ENCODE measurements at places on chromosomes 3 and 15.

GRCh38 chr3:141105828-141106628 lies 54.9 kb downstream of the SPSB4 start:
- peak; percentile 70 for DNase-seq

GRCh38 chr3:129226374-129226773 lies 23.0 kb upstream of the COPG1 start:
- DNase-seq = peak; percentile 66

DNA sequence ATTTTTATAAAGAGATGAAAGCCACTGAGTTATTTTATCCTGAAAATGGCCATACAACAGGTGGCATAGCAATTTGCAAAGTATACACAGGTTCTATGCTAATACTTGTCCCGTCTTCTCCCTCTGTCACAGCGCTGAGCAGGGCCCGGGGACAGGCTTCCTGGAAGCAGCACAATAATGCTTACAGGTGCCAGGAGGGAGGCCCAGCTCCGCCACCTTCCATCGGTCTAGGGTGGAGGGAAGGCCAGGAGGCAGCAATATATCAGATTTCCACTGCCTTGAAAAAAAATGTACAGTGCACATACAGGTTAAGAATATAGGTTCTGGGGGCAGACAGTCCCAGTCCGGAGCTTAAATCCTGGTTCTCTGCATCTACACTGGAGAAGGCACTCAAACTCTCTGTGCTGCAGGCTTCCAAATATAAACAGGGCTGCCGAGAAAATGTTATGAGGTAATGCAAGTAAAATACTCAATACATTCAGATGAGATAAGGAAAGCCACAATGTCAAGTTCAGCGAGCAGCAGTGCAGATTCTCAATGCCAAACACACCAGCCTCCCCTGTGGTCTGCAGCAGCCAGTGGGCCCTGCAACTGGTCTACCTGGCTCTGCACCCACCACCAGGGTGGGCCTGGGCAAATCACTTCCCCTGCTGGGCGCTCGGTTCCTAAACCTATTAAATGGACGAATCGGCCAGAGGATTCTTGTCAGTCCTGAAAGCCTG lies 189.6 kb downstream of the XXYLT1 start:
- no peak for DNase-seq

- DNase-seq = no peak
Observed at GRCh38 chr3:183695569-183696364, 1.8 kb upstream of the YEATS2 start.

DNA sequence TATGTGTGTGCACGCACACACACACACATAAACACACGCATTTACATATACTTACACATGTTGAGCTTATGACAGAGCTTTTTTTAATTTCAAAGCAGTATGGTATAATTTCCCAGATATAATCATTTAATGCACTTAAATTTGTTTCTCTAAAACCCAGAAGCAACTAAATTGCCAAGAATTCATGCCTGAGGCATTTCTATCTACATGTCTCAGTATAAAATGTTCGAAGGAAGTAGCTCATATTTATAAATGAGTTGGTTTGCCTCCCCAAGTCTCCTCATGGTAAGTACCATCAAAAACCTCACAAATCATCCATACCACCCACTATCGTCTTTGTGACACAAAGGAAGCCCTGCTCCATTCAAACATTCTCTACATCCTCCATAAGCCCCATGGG lies 130.6 kb downstream of the RPL22L1 start:
- DNase-seq = no peak

- DNase-seq = no peak
Observed at GRCh38 chr3:131361464-131362421, 19.8 kb upstream of the NUDT16 start.

GRCh38 chr3:120094776-120095225 lies 554 bp upstream of the GSK3B start:
- DNase-seq = peak; percentile 100

DNA sequence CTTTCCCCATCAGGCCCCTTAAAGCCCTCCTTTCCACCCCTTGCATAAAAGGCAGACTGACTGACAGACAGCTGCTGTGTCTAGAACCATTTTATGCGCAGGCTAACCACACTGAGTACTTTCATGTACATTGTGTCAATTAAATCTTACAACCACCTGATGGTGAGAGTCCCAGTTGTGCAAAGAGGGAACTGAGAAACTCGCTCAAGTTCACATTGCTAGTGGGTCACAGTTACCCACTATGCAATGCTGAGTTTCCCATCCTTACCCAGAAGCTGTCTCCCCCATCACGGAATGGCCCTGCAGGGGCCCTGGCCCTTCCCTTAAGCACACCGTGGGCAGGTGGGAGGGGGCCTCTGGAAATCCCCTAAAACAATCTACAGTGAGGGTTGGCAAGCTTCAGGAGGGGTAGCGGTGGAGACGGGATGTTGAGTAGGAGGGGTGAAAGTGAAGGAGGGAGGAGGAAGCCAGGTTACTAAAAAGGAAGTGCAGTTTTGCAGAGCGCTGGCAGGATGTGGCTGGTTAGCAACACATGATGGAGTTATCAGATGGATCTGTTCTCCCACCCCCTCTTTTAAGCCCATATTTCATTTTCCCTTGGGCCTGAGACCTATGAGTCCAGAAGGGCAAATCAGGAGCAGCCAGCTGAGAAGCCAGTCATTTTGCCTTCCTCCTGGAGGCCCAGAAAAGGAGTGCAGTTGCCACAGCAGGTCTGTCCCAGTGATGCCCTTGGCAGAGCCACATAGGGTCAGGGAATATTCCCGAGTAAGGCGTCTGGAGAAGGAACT lies 30.0 kb downstream of the STARD5 start:
- no peak for DNase-seq

- DNase-seq = no peak
Observed at GRCh38 chr3:54822206-54822605, 105.7 kb downstream of the LRTM1 start.

DNA sequence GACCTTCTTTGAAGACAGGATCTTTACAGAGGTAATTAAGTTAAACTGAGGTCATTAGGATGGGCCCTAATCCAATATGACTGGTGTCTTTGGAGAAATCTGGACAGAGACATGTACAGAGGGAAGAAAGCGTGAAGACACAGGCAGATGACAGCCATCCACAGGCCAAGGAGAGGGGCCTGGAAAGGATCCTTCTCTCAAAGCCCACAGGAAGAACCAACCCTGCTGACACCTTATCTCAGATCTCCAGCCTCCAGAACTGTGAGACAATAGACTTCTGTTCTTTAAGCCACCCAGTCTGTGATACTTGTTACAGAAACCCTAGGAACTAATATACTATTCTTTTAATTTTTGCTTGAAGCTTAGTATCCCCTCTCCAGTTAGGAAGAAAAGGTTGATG lies 74.2 kb downstream of the WDR76 start:
- DNase-seq = no peak

- no peak for DNase-seq
Observed at GRCh38 chr3:158847885-158848284, 46.0 kb downstream of the MFSD1 start.

GRCh38 chr3:13596426-13597205 lies 47.7 kb downstream of the FBLN2 start:
- DNase-seq = no peak

GRCh38 chr3:180320631-180321030 lies 281.3 kb upstream of the TTC14 start:
- DNase-seq = no peak

DNA sequence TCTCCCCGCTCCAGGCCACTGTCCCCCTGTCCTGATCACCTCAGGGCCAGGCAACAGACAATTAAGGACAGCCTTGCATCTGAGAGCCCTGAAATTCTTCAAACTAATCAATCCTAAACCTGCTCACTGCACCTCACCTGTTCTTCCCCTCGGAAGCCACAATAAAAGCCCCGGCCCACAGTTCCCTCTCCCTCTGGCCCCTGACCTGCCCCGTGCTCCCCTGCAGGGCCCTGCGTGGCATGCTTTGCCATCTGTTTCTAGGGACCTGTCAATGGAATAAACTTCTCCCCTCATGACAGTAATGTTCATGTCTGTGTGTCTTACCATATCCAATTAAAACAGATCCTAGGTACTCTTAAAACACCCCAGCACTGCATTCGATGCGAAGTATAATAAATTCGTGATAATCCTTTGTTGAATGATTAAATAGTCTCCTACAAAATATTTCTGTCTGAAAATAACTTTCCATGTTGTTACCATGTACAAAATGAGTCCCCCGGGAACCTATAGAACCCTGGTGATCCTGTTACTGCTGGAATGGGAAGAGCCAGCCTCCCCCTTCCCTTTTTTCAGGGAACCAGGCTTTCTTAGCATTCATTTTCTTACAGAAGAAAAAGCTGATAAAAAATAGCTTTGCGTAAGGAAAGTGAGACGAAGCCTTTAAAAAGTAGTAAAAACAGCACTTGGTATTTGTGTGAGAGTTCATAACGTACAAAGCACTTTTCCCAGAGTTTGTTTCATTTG lies 59.0 kb downstream of the ABTB1 start:
- DNase-seq = no peak

- DNase-seq = no peak
Observed at GRCh38 chr3:13075986-13076654, 2.9 kb upstream of the IQSEC1 start.

DNA sequence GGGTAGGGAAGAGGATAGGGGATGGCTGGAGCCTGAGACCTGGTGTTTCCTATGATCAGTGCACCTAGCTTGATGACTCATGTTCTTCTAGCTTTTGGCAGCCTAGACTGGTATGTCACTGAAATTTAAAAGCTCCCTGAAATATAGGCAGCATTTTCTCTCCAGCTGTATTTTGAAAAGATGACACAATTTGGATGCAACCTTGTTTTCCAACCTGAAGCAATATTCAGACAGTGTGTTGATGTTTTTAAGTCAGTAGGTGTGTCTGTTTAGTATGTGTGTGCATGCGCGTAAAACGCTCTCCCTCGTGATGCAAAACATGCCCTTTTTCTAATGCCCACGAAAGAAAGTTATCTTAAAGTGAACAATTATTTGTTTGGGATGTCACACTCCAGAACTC lies 58.5 kb downstream of the RPL22L1 start:
- peak; percentile 57 for DNase-seq

DNA sequence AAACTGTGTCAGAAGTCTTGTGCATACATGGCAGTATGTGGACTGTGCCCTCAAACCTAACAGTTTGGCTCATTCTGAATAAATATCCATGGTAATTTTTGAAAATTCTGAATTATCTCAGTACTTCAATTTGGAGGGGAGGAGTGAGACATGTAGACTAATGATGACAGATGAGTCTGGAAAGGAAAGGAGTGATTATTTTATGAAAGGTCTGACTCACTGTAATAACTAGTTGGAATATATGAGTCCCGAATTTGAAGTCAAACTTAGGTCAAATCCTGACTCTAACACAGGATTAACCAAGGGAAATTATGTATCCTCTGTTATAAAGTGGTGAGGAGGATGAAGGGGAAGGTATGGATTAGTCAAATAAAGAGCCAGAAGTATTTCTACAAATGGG lies 38.6 kb downstream of the SUCNR1 start:
- no peak for DNase-seq

DNA sequence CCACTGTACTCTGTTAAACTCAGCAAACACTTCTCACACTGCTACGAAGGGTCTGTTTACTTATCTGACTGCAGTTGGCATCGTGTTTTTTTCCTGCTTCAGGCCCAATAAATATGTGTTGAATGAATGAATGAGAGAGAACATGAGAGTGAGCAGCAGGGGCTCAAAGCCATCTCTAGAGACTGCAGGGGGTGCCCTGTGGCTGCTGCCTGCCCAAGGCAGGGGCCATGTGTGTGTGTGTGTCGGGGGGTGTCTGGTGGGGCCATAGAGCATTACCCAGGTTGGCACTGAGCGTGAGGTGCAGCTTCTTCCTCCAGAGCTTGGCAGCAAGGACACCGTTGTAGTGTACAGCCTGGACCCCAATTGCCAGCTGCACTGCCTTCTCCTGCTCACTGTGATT lies 14.8 kb downstream of the EPB42 start:
- DNase-seq = no peak

DNA sequence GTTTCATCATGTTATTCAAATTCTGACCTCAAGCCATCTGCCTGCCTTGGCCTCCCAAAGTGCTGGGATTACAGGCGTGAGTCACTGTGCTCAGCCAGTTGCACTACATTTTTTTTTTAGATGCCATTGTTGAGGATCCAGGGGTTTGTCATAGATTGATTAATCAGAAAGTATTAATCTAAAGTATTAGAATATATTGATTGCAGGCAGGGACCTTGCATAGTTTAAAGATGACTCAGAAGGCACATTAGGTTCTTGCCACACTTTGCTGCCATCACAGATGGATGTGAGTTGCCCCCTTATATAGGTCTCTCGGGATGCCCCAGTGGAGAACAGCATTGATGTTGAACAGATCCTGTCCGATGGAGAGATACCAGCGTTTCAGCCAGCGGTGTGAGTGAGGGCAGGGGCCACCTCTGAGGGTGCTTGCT lies 41.1 kb downstream of the IGF1R start:
- DNase-seq = no peak

DNA sequence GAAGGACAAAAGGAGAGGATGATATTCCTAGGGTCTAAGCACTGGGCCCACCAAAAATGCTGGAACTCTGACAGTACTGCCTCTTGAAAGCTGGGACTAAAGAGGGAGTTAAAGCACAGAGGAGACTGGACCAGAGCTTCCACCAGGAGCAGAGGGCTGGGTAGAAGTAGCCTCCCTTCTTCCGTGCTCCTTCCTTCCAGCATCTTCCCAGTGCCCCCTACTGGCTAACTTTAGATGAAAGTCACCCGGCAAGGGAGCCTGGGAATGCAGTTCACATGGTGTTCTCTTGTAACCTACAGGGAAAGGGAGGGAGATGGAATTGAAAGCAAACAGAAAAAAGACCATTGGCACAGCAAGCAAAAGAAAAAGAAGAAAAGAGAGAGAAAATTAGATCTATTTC lies 106.1 kb upstream of the COL8A1 start:
- DNase-seq = peak; percentile 39

DNA sequence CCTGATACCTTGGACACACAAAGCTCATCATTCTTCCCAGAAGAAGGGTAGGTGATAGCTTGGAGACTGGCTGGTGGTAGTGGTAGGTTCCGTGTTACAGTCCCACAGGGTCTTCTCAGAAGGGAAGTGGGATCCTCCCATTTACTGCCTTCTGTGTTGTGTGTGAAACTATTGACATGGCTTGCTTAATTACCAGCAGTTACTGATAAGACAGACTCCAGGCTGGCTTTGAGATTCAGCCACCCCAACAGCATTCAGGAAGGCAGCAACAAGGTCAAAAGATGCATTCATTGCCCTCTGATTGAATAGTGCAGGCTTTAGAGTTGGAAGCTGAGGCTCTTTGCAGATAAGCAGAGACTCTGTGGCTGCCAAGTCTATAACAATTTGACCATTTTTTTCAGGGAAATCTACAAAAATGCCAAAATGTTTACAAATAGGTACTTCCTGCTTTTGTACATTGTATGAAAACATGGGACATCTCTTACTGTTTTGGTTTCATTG lies 7.7 kb downstream of the ARNT2 start:
- no peak for DNase-seq

Measured in HFF-Myc (cell line).